Fibroblast of lung (primary cell): ENCODE measurements at places on chromosomes 5 and 9.

DNA sequence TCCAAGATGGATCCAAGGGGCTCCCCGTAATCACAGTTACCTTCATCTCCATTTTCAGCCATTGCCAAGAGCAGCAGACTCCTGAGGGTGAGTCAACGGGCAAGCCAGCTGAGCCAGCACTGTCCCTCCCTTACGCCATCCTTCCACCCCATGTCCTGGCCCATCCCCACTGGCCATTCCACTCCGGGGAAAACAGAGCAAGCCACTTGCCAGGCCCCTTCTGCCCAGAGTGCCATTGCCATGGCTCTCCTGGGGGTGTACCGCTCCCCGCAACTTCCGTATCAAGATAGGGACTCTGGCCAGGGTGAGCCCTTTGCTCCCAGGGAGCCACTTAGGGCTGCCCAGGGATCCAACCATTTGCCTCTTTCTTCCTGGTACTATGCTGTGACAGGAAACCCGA is 48.9 kb upstream of the CDKN2AIPNL start:
- DNase-seq: no peak

- DNase-seq: peak; percentile 74
Observed at GRCh38 chr9:35954942-35955546, 2.9 kb downstream of the OR2S2 start.

DNA sequence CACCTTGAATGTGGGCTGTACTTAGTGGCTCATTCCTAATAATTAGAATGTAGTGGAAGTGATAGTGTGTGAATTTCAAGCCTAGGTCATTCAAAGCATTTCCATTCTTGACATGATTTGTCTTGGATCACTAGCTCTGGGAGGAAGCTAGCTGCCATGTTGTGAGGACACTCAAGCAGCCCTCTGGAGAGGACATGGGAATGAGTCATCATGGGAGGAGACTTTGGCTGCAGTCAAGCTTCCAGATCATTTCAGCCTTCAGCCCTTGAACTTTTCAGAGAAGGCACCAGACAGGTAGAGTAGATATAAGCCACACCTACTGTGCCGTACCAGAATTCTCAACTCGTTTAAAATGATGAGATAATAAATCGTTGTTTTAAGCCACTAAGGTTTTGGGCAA is 506.9 kb downstream of the ZNF608 start:
- no peak for DNase-seq

DNA sequence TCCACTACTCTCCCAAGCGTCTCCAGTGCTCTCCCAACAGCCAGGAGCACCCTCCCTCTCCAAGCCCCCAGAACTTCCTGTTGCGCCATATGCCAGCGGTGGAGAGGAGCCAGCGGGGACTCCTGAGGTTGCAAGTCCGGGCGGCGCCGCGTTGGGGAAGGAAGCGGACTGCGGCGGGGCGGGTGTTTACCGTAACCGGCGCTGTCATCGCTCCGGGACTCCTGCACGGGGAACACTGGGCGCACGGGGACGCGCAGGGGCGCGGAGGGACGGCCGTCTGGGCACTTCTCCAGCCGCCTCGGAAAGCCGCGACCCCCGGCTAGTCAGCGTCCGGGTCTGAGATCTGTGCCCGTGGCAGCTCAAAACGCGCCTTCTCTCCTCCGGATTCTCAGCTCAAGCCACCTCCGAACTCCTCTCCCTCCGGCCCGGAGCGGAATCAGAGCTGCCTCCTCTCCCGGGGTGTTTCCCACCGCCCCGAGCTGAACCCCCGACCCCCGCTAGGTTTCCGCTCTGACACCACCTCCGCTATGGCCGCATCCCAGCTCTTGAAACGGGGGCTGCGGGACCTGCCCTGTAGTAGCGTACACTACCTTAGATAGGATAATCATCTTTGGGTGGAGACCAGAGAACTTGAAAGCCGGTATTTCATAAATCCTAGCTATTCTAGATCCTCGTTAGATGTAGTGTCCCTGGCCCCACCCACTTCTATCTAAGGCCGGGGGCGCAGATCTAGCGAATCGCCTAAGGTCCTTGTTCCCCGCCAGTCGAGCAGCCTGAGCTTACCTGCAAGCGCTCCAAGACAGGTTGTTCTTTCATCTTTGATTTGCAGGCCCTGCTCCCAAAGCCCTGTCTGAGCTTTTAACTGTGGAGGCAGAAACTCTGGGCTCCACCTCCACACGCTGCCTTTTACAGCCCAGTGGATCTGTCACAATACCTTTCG is at the start of gene TRPM6:
TSS of gene TRPM6 (minus strand) at position 881 of the 940 bp plus-strand sequence. CDS start at position 816, 65 bp downstream.
- DNase-seq: peak; percentile 82

GRCh38 chr5:143055596-143056338 is 285.6 kb downstream of the ARHGAP26 start:
- DNase-seq: peak; percentile 66

- no peak for DNase-seq
Observed at GRCh38 chr5:1479581-1480188, 34.4 kb upstream of the SLC6A3 start.

GRCh38 chr5:103444333-103445038 is 118.1 kb downstream of the NUDT12 start:
- DNase-seq: no peak

GRCh38 chr9:69382135-69382534 is 57.1 kb downstream of the ENTREP1 start:
- DNase-seq: no peak

DNA sequence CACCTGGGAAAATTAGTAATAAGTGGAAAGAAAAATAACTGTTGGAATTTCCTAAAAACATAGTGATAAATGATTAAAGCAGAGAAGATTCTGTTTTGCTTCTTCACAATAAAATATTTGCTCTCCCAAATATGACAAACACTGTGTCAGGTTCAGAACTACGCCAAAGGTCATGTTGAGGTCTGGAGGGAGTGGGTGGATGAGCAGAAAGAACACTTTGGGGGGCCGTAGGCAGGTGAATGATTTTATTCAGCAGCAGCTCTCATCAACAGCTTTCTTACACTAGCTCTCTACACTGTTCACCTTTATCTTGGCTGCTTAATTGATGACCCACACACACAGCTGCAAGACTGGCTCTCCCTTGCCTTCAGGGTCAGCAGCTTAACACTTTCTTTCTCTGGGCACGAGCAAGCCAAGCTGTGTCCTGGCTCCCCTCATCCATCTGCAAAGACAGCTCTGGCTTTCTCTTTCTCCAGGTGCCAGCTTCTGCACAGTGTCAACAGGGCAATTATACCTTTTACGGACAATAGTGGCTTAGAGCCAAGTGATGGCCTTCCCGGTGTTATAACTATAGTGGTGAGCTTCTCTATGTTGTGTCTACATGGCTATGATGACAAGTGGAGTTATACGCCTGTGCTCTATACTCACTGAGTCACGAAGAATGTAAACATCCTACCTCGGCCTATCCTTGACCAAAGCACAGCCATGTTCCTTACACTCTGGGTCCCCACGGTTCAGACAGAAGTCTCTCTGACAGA is 18.9 kb upstream of the GPX8 start:
- DNase-seq: no peak

- DNase-seq: no peak
Observed at GRCh38 chr9:37788332-37788731, 3.5 kb upstream of the EXOSC3 start.

DNA sequence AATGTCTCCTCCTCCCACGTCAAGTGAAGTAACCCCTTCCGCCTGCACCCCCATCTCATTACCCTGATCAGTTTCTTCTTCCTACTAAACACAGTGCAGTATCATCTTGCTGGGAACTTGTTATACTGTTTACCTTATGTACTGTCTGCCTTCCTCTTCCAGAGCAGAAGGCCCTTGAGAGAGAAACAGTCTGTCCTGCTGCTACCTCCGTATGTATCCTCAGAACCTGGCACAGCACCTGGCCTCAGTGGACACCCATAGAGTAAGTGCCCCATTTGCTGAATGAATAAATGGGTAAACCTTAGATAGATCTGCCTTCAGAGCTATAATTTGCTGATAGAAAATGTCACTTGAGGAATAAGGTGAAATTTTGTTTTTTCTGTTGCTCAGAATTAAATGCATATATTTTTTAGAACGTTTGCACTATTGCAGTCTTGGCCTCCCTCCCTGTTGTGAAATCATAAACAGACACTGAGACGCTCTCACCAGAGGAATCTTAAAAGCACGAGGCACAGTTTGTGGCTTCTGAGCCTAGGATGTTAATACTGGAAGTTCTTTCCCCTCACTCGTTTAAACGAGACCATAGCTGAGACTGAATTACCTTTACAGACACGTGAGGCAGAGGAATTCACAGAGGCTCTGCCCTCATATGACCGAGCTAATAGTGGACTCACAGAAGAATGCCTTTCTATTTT is 223.1 kb upstream of the DAP start:
- no peak for DNase-seq

DNA sequence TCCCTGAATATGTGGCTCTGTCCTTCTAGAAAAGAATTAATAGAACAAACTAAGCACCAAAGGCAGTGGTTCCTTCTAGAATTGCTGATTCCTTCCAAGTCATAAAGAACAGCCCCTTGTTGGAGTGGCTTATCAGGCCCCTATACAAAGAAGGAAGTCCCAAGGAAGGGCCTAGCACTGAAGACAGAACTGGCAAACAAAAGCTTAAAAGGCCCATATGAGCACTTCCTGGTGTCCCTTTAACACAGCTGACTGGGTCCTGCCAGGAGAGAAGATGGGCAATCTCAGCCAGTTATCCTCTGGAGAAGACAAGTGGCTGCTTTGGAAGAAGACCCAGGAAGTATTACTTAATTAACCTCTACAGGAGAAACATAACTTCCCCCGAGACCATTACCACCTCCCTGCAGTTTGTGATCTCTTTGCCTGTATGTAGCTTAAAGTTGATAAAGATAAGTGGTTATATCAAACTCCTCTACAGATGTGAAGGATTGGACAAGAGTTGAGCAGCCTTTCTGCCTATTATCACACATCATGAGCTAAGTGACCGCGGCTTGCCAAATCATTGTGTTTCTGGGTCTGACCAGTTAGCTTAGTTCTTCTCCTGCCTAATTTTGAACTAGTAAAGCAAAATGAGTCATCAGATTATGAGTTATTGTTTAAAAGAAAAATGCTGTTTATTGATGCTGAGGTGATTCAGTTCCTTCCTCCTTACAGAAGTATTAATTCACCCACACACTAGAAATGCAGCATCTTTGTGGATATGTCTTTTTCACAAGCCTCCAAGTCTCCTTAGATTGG is 13.3 kb upstream of the STING1 start:
- DNase-seq: peak; percentile 65

DNA sequence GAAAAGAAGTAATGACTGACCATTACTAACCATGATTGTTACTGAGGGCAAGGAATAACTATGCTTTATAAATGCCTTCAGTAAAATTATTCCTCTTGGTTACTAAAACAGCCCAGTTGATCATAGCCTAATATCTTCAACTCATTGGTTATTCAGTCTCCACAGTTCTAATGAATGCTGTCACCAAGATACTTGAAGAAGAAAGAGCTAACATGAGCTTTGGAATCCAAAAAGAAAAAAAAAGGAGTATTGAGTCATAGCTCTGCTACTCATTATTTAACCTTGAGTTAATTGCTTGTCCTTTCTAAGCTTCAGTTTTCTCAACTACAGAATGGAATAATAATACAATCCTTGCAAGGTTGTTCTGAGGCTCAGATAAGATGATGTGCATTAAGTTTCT is 187.7 kb downstream of the BRINP1 start:
- peak; percentile 32 for DNase-seq

GRCh38 chr9:121711797-121712196 is 60.4 kb downstream of the DAB2IP start:
- DNase-seq: no peak

DNA sequence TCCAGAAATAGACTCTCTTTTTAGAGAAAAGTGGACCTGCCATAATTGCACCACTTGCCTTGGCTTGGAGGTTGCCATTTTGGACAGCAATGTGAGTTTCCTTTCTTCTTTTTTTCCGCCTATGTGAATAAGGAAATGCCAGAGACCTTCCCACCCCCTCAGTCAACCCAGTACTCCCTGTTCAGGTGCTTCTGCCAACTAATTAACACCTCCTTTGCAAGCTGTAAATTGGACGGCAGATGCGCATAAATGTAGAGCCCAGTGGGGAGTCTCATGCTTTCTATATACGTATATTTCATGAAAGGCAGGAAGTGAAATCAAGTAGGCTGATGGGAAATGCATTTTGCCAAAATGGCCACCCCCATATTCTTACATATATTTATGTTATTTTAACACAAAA is 269.8 kb upstream of the RFX3 start:
- no peak for DNase-seq

DNA sequence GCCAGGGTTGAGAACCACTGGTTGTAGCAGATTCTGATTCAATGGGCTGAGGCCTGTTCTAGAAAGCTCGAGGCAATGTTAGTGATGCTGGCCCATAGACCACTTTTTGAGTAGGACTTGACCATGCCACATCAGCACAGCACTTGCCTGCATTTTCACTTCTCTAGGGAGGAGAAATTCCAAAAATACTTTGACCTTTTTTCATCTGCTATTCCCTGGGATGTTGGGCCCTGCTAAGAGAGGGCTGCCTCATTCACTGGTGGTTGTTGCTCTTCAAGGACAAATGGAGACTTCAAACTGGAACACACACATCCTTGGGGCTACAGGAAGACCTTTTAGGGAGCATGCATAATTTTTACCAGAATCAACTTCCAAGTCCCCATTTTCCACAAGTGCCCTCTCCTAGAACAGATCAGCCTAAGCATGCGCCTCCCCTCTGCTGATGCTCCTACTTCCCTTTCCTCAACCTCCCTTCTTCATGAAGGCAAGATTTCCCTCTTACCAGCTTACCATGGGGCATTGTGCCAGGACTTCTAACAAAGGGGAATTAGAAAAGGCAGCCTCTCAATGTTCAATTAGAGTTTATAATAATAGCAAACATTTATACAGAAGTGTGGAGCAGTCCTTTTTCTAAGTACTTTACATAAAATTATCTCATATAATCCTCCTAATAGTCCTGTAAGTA is 12.7 kb upstream of the TGFBI start:
- no peak for DNase-seq

- DNase-seq: no peak
Observed at GRCh38 chr5:126852091-126852571, 75.2 kb downstream of the LMNB1 start.

DNA sequence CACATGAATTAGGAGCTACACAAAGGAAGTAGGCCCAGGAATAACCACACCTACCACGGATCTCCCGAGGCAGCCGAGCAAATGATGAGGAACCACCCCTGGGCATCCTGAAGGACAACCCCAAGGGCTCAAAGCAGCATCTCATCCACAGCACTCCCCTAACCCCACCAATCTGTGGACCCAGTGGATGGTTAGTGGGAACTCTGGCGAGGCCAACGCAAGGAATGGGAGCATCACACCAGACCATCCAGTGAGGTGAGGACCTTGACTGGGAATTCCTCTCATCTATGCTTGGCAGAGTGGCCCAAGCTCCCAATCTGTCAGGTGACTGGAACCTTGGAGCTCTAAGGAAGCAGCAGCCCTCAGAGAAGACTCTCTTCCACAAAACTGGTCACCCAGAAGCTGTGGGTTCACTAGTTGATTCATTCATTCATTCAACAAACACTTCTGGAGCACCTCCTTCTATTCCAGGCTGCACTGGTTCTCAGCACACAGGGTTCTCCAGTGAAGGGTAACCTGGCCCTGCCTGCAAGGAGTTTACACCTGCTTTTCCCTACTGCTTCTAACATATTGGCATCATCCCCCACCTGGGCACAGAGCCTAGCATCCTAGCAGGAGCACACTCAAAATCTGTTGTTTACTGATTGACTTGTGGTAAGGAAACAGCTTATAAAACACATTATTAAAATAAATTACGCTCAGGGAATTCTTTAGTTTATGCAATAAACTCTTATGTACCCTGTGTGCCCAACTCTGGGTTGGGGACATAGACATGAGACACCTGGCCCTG is 4.9 kb downstream of the ACSL6 start:
- no peak for DNase-seq
